ENCODE measurements at places on chromosomes 3 and 15. TPM values are rescaled to one million over a fixed set of nuclear protein-coding genes. Genes with fewer than 3 reads are reported as not detected.

Gene ATP11B
- total RNA-seq: 115 TPM

Gene SH2D7
- not detected for total RNA-seq

Gene ISLR
- total RNA-seq: 250 TPM

Gene DYNLT2B
- 18.6 TPM for total RNA-seq

Measured in articular chondrocyte of knee joint (primary cell).